ENCODE measurements at places on chromosomes 3 and 15.

- DNase-seq = no peak
These were observed 7.5 kb downstream of the PLA2G4F start for GRCh38 chr15:42148808-42149492.

GRCh38 chr3:190224863-190225692 is 97.2 kb downstream of the CLDN1 start:
- DNase-seq = peak; percentile 34

- DNase-seq = peak; percentile 67
These were observed 18.3 kb downstream of the THBS1 start for GRCh38 chr15:39598958-39599845.

DNA sequence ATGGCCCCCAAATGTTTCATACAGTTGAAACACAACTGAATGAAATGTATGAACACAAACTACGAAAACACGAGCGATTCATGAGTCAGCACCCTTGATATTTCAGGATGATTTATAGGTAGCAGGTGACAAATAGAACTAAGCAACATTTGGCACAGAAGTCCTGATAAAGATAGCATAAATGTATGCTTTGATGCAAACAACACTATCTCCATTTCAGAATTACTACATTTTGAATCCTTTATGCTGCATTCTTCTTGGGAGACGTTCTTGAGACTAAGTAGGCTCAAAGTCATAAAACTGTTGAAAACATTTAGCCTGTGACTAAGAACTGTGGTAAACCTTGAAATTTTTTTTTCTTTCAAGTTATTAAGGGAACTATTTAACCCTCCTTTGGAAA is 200.3 kb upstream of the ICE2 start:
- peak; percentile 79 for DNase-seq

DNA sequence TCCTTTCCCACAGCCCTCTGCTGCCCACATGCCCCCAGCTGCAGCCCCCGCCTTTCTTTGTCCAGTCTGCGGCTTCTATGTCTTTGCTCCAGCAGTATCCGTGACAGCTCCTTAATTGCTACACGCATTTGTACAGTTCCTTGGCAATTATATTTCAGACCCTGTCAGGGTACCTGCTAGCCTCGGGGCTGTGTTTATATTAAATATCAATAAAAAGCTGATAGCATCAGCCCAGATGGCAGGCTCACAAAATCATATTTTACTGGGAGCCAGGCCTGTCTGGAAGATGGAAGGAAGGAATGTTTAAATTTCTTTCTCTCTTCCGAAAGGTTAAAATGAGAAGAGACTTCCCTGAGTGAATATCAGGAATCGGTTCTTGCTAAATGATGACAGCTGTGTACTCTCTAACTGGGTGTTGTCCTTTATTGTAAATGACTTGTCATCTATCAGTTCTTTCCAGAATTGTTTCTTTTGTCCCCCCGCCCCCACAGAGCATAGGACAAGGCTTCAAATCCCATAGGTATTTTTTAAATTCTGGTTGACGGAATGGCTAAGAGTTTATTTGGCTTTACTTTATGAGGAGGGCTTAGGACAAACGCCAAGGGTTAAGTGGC is 378.1 kb downstream of the LRTM1 start:
- no peak for DNase-seq

GRCh38 chr3:15403495-15403894 is 23.8 kb downstream of the METTL6 start:
- no peak for DNase-seq

GRCh38 chr15:25094519-25094918 is 139.7 kb downstream of the SNRPN start:
- DNase-seq = no peak

- DNase-seq = no peak
These were observed 570 bp downstream of the SACM1L start for GRCh38 chr3:45689787-45690145.

GRCh38 chr3:176807938-176808337 is 389.3 kb downstream of the TBL1XR1 start:
- no peak for DNase-seq

DNA sequence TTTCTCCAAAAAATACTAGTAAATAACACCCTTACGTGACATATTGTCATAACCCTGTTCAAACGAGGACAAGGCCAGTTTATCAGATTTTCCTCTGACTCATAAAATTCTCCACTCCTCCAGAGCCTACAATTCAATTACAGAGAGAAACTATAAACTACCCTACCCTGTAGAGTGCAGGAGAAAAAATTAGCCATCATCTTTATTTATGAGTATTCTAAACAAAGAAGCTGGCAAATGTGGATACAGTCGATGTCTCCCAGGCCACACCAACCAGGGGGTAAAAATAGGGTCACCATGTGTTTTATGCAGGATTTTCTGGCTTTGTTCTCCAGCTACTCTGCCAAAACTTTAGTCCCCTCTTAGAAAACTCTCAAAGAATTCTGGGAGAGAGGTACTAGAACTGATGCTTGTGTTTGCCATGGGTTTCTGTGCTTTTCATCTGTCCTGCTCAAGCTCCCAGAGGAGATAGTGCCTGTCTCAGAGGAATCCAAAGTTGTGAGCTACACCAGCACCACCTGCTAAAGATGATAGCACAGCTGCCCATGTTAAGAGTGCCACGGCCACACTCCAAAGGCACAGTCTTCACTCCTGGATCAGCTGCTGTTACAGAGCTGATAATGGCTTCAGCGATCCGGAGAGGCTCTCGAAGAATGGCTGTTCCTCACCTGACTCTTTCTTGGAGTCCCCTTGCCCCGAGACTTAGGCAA is 150.2 kb downstream of the IMPG2 start:
- DNase-seq = no peak

DNA sequence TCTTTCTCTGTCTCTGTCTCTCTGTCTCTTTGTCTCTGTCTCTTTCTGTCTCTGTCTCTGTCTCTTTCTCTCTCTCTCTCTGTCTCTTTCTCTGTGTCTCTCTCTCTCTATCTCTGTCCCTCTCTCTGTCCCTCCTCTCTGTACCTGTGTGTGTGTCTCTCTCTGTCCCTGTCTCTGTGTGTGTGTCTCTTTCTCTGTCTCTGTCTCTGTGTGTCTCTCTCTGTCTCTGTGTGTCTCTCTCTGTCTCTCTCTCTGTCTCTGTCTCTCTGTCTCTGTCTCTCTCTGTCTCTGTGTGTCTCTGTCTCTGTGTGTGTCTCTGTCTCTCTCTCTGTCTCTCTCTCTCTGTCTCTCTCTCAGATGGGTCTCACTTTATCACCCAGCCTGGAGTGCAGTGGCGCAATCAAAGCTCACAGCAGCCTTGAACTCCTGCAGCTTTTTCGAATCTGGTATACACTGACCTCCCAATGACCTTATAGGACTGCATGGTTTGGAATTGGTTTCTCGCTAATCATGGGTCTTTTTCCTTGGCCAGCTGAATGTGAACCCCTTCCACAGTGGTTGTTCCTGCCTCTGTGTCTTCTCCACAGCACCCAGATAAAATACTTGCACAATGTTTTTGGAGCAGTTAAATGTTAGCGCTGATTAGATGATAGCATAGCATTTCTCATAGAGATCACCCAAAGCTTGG is 102.6 kb upstream of the KLHL25 start:
- DNase-seq = no peak

GRCh38 chr3:151483488-151483887 is 22.6 kb upstream of the IGSF10 start:
- DNase-seq = no peak

- peak; percentile 89 for DNase-seq
These were observed 61.7 kb downstream of the TFDP2 start for GRCh38 chr3:142087676-142088075.

GRCh38 chr15:77836121-77836692 is 203.5 kb upstream of the LINGO1 start:
- peak; percentile 15 for DNase-seq

DNA sequence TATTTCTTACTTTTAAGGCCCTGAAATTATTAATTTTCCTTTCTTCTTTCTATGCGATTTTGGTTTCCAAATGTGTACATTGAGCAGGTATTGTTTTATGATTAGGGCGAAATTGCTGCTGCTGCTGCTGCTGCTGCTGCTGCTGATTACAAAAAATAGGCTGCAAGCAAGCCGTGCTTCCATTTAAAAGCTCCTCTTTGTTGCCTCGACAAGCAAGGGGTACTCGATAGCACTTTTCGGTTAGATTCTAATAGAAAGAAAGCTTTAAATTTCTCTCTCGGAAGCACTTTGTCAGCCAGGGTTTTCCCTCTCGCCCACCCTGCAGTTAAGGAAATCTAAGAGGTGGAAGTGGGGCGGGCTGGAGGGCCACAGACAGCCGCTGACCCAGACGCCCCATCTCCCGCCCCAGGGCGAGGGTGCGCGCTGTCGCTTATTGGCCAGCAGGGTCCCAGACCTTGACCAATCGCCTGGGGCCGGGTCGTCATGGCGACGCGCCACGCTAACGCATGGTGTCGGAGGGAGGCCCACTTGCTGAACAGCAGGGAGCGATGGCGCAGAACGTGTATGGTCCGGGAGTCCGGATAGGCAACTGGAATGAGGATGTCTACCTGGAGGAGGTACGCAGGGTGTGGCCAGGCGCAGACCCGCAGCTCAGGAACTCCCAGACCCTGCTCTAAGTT is at the start of gene CFAP161:
Gene CFAP161 (plus strand): TSS at position 489 of the 680 bp plus-strand sequence. CDS start 60 bp downstream, at position 549.
- DNase-seq = peak; percentile 76

- no peak for DNase-seq
These were observed 62.1 kb upstream of the IQSEC1 start for GRCh38 chr3:13135251-13135810.

DNA sequence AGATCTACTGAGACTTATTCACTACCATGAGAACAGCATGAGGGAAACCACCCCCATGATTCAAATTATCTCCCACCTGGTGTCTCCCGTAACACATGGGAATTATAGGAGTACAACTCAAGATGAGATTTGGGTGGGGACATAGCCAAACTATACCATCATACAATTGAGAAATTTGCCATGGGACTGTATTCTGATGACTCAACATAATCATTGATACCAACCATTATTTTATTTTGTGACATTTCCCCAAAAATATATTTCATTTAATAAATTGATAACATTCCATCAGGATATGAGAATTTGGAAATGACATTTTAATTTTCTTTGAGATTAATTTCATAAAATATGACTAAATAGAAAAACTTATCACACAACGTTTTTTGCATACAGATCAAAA is 96.6 kb upstream of the MDFIC2 start:
- no peak for DNase-seq

- peak; percentile 76 for DNase-seq
These were observed 71.9 kb upstream of the SPATA12 start for GRCh38 chr3:56988458-56989168.

- no peak for DNase-seq
These were observed 94.9 kb upstream of the ATP2B2 start for GRCh38 chr3:10600296-10600714.

- DNase-seq = no peak
These were observed 626.1 kb downstream of the SQOR start for GRCh38 chr15:46260937-46261336.

GRCh38 chr15:52306270-52306669 is 10.7 kb upstream of the MYO5C start:
- peak; percentile 59 for DNase-seq

DNA sequence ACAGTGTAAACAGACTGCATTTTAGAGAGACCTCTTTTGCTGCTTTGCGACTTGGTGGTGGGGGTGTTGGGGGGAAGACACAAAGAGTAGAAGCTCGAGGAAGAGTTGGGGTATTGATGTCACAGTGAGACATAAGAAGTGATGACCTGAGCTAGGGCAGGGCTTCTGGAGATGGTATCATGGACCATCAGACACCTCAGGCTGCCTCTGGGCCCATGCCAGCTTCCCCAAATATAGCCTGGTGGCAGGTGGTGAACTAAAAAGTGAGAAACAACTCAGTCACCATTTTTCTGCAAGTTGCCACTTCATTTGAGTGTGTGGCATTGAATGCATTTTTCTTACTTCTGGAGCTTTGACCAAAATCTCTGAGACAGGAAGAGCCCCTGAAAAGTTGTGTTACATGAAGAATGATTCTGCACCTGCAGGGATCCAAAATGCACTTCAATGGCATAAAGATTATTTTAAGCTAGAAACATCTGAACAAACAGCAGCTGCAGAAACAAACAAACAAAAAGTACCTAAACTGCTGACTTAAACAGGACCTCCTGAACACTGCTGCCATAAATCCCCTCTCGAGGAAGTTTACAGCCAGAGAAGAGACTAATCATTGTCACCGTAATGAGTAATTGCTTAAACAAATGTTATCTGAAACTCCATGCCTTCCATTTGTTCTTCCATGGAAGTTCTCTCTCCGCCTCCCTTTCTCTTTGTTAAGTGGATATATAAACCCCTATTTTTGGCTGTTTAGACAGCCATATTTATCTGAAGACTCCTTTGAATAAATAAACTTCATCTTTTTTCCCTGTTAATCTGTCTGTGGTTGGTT is 15.2 kb upstream of the XIRP1 start:
- DNase-seq = no peak

- no peak for DNase-seq
These were observed 585.9 kb downstream of the OTOL1 start for GRCh38 chr3:162082516-162082915.

DNA sequence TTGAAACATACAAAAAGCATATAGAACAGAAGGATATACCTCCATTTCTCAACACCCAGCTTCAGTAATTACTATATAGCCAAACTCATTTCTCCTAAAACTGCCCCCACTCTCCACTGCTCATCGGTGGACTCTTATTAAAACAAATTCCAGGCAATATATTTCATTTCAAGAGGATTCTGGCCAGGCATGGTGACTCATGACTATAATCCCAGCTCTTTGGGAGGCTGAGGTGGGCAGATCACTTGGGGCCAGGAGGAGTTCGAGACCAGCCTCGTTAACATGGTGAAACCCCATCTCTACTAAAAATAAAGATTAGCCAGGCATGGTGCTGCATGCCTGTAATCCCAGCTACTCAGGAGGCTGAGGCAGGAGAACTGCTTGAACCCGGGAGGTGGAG is 40.9 kb downstream of the SNX4 start:
- peak; percentile 42 for DNase-seq

- no peak for DNase-seq
These were observed 147.8 kb upstream of the IQSEC1 start for GRCh38 chr3:13220991-13221390.

DNA sequence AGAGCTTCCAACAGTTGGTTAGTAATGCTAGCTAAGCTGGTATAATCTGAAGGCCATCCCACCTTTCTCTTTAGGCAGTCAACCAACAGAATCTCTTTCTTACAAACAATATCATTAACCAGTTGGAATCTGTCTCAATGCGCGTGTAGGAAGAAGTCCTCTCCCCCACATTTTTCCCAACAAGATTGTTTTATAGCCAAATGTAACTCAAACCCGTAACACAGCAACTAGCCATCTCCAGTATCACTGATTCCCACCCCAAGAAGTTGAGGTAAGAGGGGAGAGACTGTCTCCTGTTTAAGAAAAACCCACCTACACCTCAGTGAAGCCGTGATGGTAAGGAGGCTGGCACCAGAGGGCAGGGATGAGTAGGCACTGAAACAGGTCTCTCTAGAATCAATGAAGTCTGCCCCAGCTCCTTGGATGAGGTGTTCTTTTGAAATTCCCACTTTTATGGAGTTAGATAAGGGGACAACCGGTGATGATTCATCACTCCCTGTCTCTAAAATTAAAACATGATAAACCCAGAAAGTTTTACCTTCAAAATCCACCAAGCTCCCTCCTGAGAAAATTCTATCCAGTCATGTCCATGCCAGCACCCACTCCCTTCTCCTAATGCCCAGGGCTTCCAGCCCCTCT is 30.9 kb downstream of the CDC25A start:
- DNase-seq = no peak

All from fibroblast of skin of right quadriceps (primary cell).